NCI-H2081 (cell line): ENCODE measurements at places on chromosomes 6 and 20.
A peak's percentile ranks its signal among the peaks of the same experiment; 100 is the strongest.

GRCh38 chr6:131061751-131062119, 1.3 kb downstream of the EPB41L2 start:
- no peak for DNase-seq

GRCh38 chr6:44473393-44474189, 86.1 kb downstream of the CDC5L start:
- no peak for DNase-seq

DNA sequence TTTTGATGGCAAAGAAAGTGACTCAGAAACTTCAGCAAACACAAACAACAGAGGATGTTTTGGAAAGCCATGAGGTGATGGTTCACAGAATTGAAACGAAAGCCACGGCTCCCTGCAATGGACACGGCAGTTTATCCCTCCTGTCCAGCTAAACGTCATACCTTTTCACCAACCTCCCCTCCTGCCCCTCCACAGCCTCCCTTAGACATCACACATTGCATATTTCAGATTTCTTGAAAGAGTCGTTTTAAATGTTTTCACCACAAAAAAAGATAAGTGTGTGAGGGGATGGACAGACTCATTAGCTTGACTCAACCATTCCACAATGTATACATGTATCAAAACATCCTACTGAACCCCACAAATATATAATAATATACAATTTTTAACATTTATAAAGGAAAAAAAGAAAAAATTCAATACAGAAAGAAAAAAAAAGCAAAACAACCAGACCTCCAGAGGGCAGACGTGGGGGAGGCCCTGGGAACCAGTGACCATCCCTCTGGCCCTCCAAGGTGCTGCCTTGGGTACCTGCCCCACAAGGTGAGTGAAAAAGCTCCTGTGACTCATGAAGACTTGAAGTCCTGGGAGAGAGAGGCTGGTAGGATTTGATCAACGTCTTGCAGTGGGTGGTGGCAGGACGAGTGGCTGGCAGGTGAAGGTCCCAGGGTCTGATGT, 117.2 kb upstream of the THBS2 start:
- DNase-seq = no peak

- no peak for DNase-seq
Measured at GRCh38 chr6:135976585-135976984, 125.1 kb downstream of the PDE7B start.

DNA sequence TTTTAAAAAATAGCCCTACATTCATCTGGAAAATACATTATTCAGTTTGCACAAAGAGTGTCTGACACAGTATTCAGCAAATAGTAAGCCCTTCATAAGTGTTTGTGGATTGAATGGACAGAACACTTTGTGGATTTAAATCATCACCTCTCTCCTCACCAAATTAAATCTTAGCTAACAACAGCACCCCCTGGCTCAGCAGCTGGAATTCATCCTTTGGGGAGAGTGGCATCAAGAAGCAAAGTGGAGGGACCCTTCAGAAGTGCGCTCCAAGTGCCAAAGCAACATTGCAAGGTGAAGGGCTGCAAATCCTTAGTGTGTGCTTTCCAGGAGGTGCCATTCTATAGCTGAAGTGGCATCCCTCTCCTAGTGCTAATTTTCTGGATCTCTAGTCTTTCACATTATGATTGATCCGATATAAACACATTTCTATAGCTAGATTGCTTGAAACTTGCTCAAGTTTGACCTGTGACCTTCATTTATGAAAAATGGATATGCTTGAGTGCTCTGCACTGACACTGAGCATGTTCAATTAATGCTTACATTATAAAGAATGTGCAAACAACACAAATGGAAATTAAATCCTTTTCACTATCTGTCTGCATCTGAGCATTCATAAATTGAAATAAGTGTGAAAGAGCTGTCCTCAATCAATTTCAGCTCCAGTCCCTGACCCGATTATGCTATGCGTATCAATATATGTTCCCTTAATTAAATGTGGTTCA, 891.7 kb downstream of the C6orf118 start:
- DNase-seq = no peak

- no peak for DNase-seq
Measured at GRCh38 chr20:21707267-21707666, 1.8 kb downstream of the PAX1 start.

DNA sequence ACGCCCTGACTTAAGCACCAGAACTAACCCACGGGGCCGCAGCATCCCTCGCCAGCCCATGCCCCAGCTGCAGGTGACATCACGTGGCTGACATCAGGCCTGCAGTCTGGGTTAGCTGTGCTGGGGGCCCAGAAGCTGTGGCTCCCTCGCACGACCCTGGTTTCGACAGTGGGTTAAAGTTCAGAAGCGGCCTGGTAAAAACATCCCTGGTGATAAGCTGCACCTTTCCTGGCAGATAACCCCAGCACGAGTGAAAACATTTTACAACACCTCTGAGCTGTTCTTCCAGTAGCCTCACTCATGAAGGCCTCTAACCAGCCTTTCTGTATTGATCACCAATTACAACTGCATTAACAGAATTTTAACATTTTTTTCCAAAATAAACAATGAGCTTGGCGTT, 136.4 kb upstream of the RREB1 start:
- no peak for DNase-seq

DNA sequence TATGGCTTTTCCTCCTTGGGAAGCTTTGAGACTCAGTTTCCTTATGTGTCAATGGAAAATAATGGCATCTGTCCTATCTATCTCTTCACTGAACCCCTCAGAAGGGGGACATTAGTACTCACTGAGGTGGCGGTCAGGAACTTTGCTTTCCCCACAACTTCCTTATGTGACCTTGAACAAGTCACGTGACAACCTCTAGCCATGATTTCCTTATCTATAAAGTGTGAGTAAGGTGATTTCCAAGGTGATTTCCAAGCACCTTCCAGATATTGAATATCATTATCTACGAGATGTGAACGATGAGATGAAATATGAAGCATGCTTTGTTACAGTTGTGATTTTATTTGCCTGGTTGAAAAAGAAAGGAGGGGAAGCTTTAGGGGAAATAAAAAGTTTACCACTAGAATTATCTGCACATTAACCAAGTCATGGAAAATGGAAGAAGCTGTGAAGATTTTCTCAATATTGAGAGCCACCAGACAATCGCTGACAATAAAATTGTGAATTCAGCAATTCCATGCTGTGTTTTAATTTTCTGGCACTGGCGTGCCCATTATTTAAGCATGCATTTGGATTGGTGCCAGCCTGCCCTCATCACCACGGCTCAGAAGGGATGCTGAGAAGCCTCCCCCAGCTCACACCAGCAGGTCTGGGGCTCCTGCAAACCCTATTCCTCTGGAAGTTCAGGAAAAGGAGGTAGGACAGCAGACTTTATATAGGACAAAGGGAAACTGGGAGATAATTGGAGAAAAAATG, 255.3 kb downstream of the CD83 start:
- DNase-seq = peak; percentile 2

DNA sequence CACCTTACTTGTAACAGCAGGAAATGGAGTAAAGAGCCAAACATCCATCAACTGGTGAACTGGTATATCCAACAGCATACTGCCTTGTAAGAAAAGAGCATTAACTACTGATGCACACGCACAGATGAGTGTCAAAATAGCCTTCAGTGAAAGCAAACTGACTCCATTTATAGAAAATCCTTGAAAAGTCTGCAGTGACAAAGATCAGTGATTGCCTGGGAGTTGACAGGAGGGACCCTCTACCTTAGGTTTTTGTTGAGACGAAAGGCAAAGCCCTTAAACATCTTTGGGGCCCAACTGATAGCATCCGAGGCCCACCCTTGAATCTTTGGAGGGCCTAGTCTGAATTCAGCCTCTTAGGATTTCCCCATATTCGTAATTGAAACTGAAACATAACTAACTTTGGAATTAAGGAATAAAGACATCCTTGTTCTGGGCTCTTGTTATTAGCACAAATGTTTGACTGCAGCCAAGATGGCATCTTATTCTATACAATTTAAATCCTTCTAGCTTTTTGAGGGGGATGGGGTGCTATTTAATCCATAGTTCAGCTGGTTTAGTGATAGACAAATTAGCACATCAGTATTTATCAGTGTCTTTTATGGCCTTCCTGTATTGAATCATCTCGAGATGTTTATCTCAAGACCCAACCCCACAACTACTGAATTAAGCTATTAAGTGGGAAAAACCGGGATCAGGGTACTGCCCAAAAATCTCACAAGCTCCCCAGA, 13.0 kb downstream of the FBXO5 start:
- no peak for DNase-seq

GRCh38 chr6:33213166-33213988, 5.1 kb downstream of the RING1 start:
- no peak for DNase-seq

GRCh38 chr6:147700436-147701209, 192.1 kb downstream of the SAMD5 start:
- no peak for DNase-seq

- DNase-seq = no peak
Measured at GRCh38 chr20:24608926-24609667, 139.7 kb downstream of the SYNDIG1 start.

GRCh38 chr6:14246876-14247275, 129.3 kb downstream of the CD83 start:
- no peak for DNase-seq

DNA sequence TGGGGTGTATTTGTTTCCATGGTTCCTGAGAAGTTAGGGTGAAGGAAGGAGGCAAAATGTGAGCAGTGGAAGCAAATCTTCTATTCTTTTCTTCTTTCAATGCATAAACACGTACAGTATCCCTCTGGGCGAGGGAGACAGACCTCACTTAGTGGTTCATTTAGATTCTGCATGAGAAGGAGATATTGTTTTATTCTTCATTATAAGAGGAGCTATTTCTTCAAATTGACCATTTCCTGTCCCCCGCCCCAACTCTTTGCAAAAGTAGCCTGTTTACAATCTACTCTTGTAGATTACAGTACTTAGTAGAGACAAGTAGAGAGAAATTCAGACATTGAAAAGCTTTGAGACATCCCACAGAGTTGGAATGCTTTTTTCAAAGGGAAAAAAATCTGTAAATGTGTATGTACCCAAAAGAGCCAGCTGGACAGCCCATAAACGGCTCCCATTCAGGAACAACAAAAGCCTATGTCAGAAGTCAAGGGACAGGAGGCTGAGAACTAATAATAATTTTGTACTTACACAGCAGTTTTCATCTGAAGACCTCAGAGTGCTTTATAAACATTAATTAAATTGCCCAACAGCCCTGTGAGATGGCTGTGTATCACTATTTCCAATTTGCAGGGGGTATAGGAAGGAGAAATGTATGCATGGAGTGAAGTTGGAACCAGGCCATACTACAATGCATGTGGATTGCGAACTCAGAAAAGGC, 23.9 kb downstream of the CD83 start:
- DNase-seq = peak; percentile 30

DNA sequence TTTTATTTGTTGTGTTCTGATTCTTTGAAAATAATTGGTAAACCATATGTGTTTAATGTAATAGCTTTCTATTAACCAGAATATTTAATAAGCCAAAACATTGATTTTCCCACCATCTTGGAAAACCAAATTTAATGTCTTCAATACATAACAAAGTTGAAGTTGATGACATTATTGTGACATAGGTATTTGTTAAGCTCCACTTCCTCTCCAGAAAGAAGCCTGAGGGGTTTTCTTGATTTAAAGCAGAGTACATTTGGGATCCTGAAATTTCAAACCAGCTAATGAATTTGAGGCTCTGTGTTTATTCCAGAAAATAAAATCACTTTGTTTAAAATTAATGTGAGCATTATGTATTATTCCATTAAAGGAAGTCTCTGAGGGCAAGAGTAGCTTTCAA, 106.3 kb downstream of the PERP start:
- no peak for DNase-seq

DNA sequence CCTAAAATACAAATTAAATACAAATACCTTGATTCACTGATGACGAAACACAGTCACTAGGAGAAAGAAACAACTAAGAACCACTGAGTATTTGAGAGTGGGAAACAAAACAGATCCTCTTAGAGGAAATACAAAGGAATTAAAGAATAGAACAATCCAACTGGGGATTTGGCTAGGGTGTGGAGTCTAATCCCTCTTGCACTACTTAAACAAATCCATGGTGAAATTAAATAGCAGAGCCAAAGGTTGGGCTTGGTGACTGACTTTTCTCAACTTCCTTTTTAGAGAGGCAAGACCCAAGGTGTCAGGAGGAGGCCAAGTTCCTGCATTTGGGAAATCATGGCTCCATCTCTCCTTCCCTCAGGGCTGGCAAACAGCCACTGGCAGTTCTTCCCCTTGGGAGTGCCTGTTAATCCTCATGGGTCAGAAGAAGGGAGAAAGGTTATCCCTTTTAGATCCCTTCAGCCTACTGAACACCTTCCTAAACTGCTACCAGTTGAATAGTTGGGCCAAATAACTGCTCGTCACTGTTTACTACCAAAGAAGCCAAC, 101.2 kb upstream of the TRAF3IP2 start:
- no peak for DNase-seq

GRCh38 chr6:106564476-106564875, 64.8 kb downstream of the RTN4IP1 start:
- no peak for DNase-seq

DNA sequence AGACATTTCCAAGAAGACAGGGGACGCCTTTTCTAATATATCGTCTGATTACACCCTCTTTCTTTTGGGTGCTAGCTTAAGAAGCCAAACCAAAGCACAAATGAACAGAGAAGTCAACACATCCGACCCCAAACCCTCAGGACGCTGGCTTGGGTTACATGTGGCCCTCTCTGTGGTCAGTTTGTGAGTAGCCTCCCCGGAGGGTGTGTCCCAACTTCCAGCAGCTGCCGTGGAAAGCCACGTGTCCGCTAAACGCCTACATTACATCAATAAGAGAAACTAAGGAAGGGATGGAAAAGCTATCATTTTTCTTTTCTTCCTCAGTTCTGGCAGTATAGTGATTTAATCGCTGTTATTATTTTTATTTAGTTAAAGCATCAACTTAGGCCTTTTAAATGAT, 487 bp upstream of the BMP6 start:
- DNase-seq = no peak

DNA sequence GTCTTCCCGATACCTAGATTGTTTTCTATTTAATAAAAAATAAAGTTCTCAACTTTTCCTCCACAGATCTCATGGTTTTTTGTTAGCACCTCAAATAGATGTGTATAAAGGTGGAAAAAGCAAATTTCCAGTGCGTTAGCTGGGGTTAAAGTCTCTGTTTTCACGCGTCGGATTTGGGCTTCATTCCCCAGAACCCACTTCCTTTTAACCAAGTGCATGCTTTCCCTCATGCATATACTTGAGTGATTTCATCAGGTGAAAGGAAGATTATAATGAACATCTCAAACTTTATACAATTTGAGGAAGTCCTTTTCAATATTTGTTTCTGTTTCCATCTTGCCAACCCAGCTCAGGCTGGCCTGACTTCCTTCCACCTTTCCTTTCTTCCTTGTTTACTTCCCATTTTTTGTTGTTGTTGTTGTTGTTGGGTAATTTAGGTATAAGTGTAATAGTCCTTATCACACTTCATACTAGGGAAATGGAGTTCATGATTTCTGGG, 43.9 kb upstream of the GGTLC1 start:
- no peak for DNase-seq
